ENCODE measurements at places on chromosomes 3 and 15.

DNA sequence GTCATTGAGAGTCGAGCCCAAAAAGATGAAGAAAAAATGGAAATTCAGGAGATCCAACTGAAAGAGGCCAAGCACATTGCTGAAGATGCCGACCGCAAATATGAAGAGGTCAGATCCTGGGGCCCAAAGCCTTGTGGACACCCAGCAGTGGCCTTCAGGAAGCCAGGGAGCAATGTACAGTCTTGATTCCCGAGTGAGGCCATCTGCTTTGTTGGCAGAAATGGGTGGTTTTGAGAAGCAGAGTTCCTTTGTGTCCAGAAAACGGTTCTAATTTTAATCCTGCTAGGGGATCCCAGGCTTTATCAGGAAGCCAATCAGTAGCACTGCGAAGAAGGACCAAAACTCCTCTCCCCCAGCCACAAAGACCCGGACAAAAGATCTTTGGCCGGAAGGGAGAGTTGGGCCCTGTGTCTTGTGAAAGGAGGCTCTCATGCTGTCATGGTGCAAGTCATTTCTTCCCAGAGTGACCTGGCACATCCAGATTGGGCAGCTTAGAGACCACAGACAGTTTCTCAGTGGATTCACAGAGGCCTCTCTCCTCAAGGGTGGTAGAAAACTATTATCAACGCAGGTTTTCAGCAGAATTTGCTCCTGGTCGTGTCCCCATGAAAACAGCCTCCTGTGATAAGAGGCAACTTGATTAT is 17.1 kb downstream of the TPM1 start:
- DNase-seq: no peak

GRCh38 chr3:174358252-174358651 is 500.9 kb upstream of the NAALADL2 start:
- no peak for DNase-seq

GRCh38 chr15:64343222-64343621 is 12.8 kb downstream of the CSNK1G1 start:
- no peak for DNase-seq

- no peak for DNase-seq
Observed at GRCh38 chr3:6528951-6529350, 332.0 kb upstream of the GRM7 start.

- DNase-seq: no peak
Observed at GRCh38 chr3:31772758-31773473, 208.1 kb downstream of the OSBPL10 start.

GRCh38 chr3:139447486-139447885 is 28.8 kb downstream of the RBP2 start:
- DNase-seq: no peak

DNA sequence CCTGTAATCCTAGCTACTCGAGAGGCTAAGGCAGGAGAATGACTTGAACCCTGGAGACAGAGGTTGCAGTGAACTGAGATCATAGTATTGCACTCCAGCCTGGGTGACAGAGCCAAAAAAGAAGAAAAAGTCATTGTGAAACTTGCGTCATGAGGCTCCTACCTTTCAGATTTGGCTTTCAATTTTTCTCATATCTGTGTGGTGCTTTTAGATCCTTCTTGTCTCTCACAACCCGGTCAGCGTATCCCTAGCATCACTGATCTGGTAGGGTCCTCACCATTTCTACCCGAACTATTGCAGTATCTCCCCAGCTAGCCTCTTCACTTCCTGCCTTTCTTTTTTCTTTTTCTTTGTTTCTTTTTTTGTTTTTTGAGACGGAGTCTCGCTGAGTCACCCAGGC is 21.6 kb upstream of the GCNT3 start:
- no peak for DNase-seq

DNA sequence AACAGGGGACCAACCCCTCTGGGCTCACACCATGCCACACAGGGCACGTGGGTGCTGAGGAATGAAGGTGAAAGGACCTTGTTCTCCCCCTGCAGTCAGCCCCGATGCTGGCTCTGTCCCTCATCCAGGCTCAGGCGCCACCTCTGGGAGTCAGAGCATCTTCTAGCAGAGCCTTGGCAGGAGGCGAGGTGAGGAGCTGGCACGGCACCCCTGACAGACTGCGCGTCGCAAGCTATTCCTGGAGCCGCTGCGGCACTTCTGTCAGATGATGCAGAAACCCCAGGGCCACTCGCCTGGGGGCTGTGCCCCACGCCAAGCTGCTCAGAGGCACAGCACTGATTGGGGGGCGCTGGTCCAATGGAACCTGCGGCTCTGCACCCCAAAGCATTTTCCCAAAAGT is 62.0 kb downstream of the MGLL start:
- no peak for DNase-seq

GRCh38 chr3:40895109-40895508 is 304.2 kb upstream of the CTNNB1 start:
- DNase-seq: no peak

- DNase-seq: no peak
Observed at GRCh38 chr3:170531657-170532335, 54.1 kb downstream of the SLC7A14 start.

DNA sequence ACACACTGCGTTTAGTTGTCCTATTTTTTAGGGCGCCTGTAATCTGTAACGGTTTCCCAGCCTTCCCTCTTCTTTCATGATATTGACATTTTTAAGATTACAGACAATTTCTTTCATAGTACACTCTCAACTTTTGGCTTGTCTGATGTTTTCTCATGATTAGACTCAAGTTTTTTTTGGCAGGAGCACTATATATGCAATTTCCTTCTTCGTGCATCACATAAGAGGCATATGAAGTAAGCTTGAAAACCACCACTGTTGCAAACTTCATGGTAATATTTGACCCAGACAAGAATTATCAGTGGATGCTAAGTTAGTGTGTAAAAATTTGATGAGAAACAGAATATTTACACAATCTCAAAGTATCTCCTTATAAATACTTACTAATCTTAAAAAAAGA is 119.2 kb upstream of the CMC1 start:
- no peak for DNase-seq

DNA sequence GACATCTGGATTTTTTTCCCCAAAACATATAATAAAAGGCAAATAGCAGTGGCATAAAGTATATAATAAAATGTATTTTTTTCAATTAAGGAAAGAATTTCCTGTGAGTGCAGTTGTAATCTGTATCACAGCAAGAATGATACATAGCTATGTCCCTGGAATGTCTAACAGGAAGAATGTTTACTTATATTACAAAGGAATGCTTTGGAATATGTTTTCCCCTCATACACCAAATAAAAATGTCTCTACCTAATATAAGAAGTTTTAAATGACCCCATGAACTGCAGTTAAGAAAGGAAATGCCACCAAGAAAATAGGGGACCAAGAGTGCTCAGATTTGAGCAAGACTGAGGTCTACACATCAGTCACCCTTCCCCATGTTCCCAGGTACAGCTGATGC is 38.0 kb upstream of the ATP11B start:
- DNase-seq: no peak

GRCh38 chr3:183272791-183273190 is 19.7 kb downstream of the B3GNT5 start:
- DNase-seq: no peak

- DNase-seq: no peak
Observed at GRCh38 chr3:108387063-108387462, 90.7 kb downstream of the HHLA2 start.

- DNase-seq: no peak
Observed at GRCh38 chr3:5317557-5317956, 130.1 kb downstream of the EDEM1 start.

- no peak for DNase-seq
Observed at GRCh38 chr3:13455644-13456043, 24.5 kb upstream of the HDAC11 start.

DNA sequence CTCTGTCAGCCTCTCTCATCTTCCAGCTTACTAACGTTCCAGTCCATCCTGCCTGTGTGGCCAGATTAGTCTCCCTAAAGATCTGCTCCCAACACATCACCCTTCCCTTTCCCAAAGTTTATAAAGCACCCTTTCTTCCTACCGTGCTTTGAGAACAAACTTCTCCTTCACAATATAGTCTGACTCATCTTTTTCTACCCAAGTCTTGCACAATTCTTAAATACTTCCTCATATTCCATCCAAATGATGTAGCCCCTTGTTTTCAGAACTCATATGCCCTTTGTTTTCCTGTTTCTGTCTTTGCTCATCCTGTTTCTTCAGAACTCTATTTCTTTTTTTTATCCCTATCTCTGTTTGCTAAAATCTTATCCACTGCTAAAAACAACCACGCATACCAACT is 326.8 kb downstream of the MFSD1 start:
- DNase-seq: no peak

DNA sequence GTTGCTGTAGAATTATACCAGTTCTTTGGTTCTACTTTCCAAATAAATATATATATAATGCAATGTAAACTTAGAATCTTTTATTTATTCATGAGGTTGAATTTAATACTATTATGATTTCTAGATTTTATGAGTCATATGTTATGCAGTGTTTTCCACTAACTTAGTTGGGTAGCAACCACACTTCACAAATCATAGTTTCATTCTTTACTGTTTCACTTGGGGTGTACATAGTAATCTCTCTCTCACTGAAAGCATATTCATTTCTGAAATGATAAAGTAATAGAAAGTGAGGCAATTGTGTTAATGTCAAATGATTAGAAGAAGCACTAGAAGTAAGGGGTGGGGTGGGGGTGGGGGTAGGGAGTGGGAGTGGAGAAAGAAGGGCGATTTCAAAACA is 52.6 kb downstream of the IQCH start:
- no peak for DNase-seq

GRCh38 chr15:50330921-50331320 is 24.1 kb downstream of the GABPB1 start:
- DNase-seq: no peak

- DNase-seq: no peak
Observed at GRCh38 chr15:73932381-73933191, 6.3 kb downstream of the LOXL1 start.

- DNase-seq: peak; percentile 65
Observed at GRCh38 chr15:40762919-40763800, 708 bp upstream of the GCHFR start.

- no peak for DNase-seq
Observed at GRCh38 chr15:81379269-81379668, 5.3 kb upstream of the TMC3 start.

DNA sequence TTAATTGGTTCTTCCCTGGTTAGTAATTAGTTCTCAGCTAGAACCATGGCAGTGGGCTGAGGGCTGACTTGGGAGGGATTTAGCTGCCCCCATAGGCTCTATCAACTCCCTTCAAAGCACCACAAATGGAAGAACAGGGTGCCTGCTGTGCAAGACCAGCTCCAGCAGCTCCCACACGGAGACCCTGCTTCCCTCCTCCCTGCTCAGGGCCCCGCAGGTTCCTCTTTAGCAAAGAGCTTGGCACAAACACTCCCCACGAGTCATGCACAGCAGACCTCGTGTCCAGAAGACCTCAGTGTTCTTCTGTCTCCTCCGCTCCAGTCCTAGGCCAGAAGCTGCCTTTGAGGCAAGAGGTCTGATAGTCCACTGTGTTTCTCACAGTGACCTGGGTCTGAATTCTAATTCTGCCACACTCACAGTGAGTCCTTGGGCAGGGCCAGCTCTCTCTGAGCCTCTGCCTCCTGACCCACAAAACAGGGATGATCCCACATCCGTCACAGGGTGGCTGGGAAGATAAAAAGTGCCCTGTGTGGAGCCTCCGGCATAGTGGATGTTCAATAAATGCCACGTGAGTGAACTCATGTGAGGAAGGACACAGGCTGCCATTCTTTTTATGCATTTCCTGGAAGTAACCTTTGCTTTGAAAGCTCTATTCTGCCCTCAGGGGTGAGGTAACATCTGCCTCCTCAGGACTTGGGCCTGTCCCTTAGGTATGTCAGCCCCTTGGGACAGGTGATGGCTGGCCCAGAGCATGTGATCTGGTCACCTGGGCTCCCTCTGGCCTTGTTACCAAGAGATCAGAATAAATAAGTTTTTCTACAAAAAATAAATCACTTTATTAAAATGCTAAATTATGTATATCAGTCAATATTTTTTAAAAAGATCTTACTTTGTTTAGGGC is 7.6 kb downstream of the RAB6B start:
- no peak for DNase-seq

DNA sequence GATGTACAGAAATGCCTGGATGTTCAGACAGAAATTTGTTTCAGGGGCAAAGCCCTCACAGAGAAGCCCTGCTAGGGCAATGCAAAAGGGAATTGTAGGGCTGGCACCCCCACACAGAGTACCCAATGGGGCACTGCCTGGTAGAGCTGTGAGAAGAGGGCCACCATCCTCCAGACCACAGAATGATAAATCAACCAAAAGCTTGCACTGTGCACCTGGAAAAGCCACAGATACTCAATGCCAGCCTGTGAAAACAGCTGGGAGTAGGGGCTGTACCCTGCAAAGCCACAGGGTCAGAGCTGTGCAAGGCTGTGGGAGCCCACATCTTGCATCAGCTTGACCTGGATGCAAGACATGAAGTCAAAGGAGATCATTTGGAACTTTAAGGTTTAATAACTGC is 477.9 kb upstream of the NECTIN3 start:
- no peak for DNase-seq

- DNase-seq: no peak
Observed at GRCh38 chr3:189139611-189139940, 32.2 kb upstream of the TPRG1 start.

DNA sequence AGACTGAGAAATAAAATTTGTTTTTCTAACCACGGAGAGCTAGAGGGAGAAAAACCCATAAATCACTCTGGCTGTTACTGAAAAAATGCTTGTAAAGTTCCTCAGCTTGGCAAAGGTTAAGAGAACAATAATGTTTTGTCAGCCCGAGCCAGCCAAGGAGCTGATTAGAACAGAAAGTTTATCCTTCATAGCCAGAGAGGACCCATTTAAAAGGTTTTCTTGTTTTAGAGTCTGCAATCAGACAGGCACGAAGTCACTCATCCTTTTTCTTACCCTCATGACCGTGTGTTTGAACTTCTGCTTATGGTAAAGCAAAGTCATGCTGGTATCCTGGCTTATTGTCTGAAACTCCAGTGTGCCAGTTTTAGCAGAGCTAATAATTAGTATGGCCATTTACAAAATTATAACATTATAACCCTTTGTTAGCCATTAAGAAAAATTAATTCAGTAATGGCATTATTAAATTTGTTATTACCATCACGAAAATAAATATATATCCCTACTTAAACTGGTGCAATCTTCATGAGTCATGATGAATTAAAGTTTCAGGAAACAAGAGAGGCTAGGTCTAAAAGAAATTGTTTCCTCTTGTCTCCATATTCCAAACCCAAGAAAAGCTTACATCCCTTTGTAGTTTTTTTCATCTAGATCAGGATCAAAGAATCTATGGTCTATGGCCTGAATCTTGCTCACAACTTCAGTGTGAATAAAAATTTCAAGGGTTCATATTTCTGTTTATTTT is 13.5 kb upstream of the STXBP5L start:
- DNase-seq: no peak

- DNase-seq: no peak
Observed at GRCh38 chr15:33671456-33671855, 296.8 kb upstream of the CHRM5 start.

- no peak for DNase-seq
Observed at GRCh38 chr3:24985668-24986067, 442.4 kb upstream of the RARB start.

- no peak for DNase-seq
Observed at GRCh38 chr15:96448923-96449322, 118.4 kb downstream of the NR2F2 start.

All from stimulated activated CD4-positive, alpha-beta T cell treated with anti-CD3 and anti-CD28 coated beads, Interleukin-2, amount 100 ng/mL, for 24 hours (primary cell).